ENCODE measurements at places on chromosomes 7 and 10.

GRCh38 chr7:44854644-44855364, 6.9 kb upstream of the H2AZ2 start:
- no peak for DNase-seq

GRCh38 chr10:14180911-14181566, 149.7 kb downstream of the FRMD4A start:
- no peak for DNase-seq

DNA sequence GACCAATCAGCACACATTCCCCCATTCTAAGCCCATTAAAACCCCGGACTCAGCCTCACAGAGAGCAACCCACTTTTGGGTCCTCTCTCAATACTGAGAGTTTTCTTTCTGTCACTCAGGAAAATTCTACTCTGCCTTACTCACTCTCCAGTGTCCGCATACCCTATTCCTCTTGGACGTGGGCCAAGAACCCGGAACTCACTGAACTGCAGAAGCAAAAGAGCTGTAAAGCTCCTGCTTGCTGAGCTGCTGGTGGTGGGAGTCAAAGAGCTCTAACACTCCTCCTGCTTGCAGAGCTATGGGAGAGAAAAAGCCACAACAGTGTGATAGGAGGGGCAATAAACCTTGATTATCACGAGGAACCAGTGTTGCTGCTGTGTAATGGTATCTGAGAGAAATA, 386.9 kb downstream of the POM121L12 start:
- DNase-seq, result no peak

- no peak for DNase-seq
These were observed 4.1 kb upstream of the TMEM243 start for GRCh38 chr7:87223666-87224065.

DNA sequence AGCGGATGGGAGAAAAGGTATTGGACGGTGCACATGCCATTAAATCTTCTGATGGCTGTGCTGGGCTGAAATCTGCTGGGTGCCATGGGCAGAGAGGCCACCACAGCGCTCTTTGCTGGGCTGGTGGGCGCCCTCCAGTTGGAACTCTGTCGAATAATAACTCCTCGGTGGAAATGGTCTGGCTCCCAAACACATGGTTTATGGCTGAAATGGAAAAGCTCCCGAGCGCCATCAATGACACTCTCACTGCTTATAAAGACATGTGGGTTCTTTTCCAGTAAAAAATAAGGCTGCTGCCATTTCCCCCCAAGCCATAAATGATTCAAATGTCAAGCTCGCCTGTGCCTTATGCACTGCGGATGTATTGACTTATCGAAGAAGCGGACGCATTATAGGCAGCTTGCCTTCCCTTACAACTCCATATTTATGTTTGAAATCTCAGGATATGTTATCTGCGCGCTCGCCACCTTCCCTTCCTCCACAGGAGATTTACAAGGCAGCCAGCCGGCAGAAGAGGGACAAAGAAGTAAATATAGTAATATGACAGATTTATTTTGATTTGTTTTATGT, 239.0 kb upstream of the MKI67 start:
- DNase-seq, result no peak

DNA sequence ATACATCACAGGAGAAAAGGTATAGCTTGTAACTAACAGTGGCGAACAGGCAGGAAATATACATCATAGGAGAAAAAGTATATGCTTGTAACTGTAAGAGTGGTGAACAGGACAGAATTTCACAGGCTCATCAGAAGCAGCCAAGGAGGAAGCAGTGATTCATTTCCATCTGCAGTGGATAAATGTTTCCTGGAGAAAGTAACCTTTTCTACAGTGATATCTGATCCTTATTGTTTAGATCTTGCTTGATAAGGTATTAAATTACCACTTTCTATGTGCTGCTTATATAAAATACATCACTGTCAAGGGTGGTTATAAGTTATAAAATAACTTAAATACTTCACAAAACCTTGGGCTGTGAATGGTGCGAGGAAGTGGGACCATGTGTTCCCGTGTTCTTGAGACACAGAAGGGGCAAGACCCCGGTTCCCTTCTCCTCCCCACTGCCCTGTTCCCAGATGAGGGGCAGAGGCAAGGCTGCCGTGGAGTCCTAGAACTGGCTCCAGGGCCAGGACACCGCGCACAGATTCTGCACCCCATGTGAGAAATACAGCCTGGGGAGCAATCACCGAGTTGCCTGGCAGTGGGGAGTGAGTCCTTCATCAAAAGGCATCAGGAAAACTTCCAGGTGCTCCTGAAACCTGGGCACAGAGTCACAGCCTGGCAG, 135.2 kb downstream of the DIP2C start:
- DNase-seq, result no peak

GRCh38 chr7:24227068-24227467, 56.9 kb upstream of the NPY start:
- DNase-seq, result no peak

- DNase-seq, result no peak
These were observed 7.1 kb downstream of the ANXA11 start for GRCh38 chr10:80197972-80198916.

Measured in NCI-H2081 treated with DMSO at 0.1 percent for 48 hours (cell line).